ENCODE measurements at places on chromosomes 12 and 14. TPM values are rescaled to one million over a fixed set of nuclear protein-coding genes. Genes with fewer than 3 reads are reported as not detected.
A peak's percentile ranks its signal among the peaks of the same experiment; 100 is the strongest.

- peak; percentile 58 for DNase-seq
Observed at GRCh38 chr12:124928095-124928911, 13.9 kb upstream of the UBC start.

The GARIN6 gene
- not detected for total RNA-seq

DNA sequence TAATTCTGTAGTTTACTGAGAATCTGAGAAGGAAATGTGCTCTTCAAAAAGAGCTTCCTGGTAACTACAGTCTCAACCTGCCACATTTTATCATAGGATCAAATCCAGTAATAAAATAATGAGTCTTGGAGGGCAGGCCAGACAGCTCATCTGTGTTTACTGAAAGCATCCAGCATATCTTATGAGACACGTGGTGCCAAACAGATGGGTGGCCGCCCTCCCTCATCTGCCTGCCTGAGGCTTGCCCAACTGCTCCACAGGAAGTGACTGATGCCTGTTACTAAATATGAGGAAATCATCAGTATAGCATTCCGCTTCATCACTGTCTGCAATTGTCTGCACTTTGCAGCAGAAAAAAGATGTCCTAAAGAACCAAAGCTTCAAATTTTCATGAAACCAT is 13.5 kb downstream of the DHRS7 start:
- DNase-seq = peak; percentile 54

DNA sequence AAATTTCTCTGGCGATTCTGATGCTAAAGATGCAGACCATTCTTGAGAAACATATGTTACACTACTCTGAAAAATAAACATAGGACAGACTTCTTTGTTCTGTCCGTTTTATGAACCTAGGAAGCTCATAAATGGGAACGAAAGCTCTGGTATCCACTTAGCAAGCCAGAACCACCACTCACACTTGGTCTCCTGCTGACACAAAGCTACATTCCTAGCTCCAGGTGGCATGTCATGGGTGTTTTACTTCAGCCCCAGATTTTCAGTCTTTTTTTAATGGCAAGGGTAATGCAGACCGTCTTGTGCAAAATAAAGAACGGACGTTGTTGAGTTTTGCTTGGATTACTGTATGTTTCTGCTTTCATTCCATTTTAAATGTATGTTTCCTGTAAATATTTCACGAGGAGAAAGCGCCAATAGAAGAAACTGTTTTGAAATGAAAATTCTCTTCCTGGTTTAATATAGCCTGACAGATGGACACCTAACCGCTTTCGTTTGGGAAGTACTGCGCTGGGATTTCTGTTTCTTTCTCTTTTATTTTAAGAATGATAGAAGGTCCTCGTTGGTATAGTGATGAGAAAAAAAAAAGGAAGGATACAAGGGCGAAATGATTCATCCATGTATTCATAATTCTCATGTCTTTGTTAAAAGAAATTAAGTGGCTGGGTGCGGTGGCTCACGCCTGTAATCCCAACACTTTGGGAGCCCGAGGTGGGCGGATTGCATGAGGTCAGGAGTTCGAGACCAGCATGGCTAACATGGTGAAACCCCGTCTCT is 871 bp upstream of the COQ5 start:
- no peak for DNase-seq

DNA sequence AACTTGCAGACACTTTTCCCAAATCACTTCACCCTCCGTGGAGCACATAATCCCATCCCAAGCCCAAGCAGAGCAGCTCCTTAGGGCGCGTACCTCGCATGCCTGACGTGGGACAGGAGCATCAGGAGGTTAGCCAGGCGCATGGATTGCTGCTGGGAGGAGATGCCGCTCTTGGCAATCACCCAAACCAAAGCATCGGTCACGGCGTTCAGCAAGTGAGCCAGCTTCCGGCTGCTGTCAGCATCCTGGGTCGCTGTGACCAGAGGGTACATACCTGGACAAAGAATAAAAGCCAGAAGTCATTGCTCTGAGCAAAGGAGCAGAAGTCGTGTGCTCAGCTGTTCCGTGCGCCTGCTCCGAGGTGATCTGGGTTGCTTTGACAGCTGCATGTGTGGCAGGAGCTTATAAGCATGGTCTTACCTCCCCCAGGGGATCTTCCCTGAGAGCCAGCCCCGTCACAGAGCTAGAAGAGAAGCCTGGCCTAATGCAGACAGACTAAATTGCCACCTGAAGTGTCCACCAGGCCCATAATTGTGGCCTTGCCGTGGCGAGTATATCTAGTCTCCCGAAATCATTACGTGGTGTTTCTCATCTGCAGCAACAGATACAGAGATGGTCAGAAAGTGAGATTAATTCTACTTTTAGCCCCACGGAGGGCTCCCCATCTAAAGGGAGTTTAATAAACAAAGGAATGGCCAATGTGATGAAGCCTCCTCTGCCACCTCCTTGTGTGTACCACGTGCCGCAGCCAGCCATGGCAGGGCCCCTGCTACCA is 59.1 kb downstream of the ESR2 start:
- DNase-seq = no peak

GRCh38 chr12:46354111-46354801 is 18.3 kb downstream of the SLC38A2 start:
- no peak for DNase-seq

DNA sequence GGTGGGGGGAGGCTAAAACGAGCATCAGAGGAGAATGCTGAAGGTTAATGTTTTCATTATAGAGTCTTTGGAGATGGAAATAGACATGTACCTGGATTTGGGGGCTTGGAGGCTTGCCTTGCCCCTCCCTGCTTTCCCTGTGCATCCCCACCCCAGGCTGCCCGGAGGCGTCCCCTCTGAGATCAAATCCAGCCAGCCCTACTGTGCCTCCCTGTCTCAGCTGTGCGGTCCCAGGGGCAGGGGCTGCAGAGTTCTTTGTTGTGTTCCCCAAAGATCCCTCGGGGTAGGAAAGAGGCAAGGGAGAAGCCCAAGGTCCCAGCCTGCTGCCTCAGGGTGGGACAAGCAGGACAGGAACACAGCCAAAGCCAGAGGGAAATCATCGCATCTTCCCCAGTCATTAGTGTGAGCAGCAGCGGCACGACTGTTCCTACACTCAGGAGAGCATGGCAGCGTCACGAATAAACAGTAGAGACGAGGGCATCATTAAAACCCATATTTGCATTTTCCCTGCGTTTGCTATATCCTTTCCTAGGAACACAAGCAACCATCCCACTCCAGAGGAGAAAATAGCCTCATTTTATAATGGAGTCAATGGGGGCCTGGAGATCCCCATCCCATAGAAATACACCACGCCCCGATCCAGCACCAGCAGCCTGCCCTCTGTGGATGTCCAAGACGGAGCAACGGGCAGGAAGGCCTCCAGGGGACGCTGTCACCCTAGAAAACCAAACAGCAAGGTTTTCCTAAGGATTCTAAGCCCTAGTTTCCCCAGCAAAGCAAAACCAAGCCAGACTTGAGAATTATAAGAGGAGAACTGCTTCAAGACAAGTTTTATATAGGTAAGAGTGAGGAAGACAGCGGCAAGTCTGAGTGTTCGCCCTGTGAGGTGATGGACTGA is 32.4 kb downstream of the ANO2 start:
- DNase-seq = no peak

- no peak for DNase-seq
Observed at GRCh38 chr14:23464700-23465099, 4.8 kb upstream of the NGDN start.

Data from activated naive CD8-positive, alpha-beta T cell treated with anti-CD3 and anti-CD28 coated beads for 36 hours (primary cell).